ENCODE measurements at places on chromosomes 2 and 18.

GRCh38 chr2:26561918-26562810 lies 79.0 kb downstream of the CIB4 start:
- DNase-seq, result no peak

DNA sequence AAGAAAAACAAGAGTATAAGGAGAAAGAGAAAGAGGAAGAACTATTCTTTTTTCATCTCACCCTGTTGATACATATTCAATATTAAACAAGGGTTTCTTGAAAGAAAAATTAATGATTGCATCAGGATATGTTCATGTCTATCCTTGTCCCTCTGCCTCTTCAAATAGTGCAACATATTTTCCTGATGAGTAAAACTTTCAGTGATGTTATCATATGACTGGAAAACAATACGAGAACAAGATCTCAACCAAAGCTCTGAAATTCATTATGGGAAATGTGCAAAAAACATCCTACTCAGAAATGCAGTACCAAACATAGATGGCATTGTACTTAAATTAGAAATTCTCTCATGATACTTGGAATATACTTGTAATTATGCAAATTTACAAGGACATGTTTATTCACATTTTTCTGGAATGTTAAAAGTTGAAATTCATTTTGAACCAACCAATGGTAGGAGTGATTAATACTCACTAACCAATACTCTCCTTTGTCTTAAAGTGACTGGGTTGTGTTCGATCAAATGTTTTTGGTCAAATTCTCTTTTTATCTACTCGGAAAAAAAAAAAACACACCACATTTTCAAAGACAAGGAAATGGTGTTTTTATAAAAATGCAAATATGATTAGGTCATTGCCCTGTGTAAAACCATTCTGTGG lies 148.9 kb upstream of the GULP1 start:
- DNase-seq, result peak; percentile 42

GRCh38 chr2:134714228-134714627 lies 4.6 kb downstream of the TMEM163 start:
- DNase-seq, result no peak

DNA sequence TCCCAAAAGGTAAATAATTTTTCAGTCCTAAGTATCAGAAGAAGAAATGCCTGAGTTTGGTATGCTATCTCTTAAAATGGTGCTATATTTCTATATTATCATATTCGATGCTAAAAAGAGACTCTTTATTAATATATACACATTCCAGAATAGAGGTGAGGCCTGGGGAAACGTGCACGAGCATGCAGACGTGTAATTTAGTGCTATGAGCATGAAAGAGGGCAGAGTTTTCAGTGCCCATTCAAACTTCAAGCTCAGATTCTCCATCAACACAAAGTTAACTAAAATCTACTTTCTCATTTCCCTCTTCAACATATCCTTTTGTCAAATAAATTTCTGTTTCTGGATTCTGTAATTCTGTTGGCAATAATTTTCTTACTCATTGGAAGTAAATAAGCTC lies 5.7 kb upstream of the COBLL1 start:
- no peak for DNase-seq

- DNase-seq, result no peak
Observed at GRCh38 chr2:22281033-22281432, 1103.9 kb upstream of the KLHL29 start.

Measured in HS-5 (cell line).